ENCODE measurements at places on chromosomes 5 and 9. TPM values are rescaled to one million over a fixed set of nuclear protein-coding genes. Genes with fewer than 3 reads are reported as not detected.

DNA sequence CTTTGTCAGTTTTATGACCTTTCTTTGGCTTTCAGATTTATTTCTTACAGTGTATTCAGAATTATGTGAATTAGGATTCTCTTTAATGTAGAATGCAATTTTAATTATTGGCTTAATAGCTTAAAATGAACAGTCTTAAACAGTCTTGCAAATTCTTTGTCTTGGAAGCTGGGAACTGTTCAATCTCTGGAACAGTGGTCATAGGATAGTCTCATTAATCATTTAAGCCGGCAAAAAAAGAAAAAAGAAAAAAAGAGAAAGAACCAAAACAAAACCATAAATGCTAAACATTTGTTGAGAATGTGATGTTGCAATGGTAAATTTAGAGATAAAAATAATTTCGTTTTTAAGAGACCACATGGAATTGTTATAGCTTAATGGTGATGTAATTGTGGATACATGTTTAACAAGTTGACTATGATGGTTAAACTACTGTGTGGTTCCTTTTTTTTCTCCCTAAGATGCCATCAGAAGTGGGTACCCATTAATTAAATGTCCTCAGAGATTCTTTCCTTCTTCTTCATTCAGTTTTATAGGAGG lies 61.6 kb downstream of the NNT start:
- DNase-seq: no peak

DNA sequence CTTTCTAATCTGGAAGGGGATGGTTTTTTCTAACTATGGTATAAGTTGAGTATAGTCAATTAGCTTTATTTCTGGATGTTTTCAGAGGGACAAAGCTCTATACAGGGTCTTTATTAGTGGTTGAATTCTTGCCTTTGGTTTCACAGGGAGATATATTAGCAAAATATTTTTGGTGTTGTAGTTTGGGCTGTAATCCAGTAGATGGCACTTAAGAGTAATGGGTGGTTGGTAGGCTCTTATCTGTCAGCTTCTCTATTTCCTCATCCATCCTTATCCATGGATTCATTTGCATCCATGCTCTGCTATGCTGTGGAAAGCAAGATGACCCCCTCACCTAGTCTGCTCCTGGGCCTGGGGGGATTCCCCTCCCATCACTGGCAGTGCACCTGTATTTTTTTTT lies 363.6 kb upstream of the CYLC2 start:
- no peak for DNase-seq

GRCh38 chr5:170642066-170642735 lies 138.4 kb downstream of the KCNIP1 start:
- DNase-seq: no peak

The OTP gene
- total RNA-seq: not detected

DNA sequence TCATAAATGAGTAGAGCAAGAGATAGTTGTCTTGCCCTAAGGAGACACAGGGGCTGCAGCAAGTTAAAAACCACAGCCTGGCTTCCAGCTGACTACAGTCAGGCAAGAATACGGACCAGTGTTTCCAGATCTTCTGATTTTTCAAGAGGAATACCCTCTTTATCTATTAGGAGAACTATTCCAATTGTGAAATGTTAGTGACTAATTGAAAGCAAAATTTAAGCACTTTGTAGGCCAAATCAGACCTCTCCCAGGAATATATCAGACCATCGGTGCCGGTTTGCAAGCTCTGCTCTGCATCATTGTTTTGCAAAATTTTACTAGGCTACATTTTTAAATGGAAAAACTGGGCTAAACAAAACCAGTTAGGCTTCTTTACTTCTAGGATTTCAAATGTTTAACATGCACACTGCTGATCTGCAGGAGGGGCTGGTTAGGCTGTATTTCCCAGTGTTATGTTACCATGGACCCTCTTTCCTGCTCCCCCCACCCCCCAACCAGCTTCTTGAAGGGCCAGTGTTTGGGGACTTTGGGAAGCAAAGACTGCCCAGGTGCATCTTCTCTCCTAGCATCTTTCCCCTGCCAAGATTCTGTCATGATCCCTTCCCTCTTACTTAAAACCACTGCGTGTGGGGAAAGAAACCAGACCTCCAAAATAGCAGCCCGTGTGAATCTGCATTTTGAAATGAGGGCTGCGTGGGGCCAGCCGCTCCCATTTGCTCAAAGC lies 1.1 kb upstream of the ARSI start:
- DNase-seq: no peak

- DNase-seq: no peak
Observed at GRCh38 chr5:35921930-35922329, 16.5 kb downstream of the CAPSL start.

GRCh38 chr5:3181671-3182070 lies 414.0 kb upstream of the IRX1 start:
- no peak for DNase-seq

The SLC23A1 gene
- 0.75 TPM for total RNA-seq

The NR2F1-AS1 gene
- total RNA-seq: not detected

DNA sequence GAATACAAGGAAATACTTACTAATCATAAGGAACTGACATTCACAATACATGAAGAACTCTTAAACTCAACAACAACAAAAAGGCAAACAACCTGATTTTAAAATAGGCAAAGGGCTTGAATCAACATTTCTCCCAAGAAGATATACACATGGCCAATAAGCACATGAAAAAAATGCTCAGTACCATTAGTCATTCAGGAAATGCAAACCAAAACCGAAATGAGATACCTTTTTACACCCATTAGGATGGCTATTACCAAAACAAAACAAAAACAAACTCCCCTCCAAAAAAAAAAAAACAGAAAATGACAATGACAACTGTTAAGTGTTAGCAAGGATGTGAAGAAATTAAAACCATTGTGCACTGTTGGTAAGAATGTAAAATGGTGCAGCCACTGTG lies 104.1 kb upstream of the ZNF462 start:
- no peak for DNase-seq

- no peak for DNase-seq
Observed at GRCh38 chr5:156594406-156594805, 255.7 kb upstream of the PPP1R2B start.

The DUSP1 gene
- total RNA-seq: 14.9 TPM

- peak; percentile 33 for DNase-seq
Observed at GRCh38 chr5:112915831-112916230, 6.2 kb downstream of the REEP5 start.

- DNase-seq: peak; percentile 40
Observed at GRCh38 chr5:94524841-94525697, 93.3 kb downstream of the KIAA0825 start.

- peak; percentile 29 for DNase-seq
Observed at GRCh38 chr9:19127871-19128500, 694 bp upstream of the PLIN2 start.

The GABRA6 gene
- not detected for total RNA-seq

GRCh38 chr5:78367318-78367991 lies 7.0 kb downstream of the SCAMP1 start:
- no peak for DNase-seq

DNA sequence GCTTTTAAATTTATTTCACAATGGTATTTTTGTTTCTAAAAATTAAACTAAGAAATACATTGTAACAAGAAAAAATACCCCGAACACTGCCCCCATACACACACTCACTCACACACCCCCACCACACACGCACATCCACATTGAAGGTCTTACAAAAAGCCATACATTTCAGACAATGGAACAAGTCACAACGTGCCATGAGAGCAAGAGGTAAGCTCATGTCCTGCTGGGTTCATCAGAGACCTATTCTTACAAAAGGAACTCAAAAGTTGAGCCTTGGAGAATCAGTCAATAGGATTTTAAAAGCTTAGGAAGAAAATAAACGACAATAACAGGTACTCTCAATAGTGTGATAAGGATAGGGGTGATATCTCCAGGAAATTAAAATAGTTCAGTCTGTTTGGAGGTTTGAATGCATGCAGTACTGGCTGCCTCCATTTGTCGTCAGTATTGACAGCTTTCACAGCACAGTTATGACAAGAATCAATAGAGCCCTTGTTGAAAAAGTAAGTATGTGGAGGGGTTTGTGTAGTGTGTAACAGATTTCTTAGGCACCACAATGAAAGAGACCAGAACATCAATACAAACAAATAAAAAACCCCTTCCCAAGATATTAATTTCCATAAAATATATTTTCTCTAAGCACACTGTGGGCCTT lies 1826.2 kb upstream of the CDH6 start:
- no peak for DNase-seq

The N4BP3 gene
- 1.3 TPM for total RNA-seq

All from activated CD4-positive, alpha-beta T cell treated with anti-CD3 and anti-CD28 coated beads, Interleukin-2, amount 10 ng/mL, durations not matched to agents 7 days and 5 days (primary cell).